ENCODE measurements at places on chromosomes 2 and 18. TPM values are rescaled to one million over a fixed set of nuclear protein-coding genes. Genes with fewer than 3 reads are reported as not detected.

DNA sequence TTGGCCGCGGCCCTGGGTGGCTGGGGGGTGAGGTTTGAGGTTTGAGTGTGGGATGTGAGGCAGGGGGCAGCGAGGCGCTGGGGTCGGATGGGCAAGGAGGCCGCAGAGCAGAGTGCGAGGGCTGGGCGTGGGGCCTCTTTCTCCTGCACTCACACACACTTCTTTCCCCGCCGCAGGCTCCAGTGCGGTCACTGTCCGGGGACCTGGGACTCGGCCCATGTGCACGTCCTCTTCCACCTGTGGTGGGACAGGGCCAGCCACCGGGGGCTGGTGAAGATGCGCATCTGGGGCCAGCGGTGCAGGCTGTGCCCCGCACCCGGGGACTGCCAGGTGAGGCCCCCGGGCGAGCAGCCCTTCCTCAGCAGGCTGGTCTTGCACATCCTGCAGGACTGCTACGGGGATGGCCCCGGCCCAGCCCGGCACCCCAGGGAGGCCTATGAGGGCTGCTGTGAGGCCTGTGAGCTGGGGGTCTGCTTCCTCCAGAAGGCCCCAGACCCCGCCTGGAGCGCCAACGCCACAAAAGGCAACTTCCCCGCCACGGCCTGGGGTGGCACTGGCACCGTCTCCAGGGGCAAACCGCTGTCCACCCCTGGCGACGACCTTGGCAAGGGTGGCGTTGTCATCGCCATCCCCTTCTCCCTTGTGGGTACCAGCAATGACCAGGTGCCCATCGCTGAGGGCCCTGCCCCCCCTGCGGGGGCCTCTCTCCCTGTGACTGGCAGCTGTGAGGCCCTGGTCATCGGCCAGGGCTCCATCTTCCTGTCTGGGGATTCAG is 2.2 kb downstream of the RTP5 start:
- no peak for DNase-seq

- no peak for DNase-seq
Observed at GRCh38 chr2:12455661-12456060, 261.1 kb upstream of the TRIB2 start.

The EVA1A gene
- 11.5 TPM for total RNA-seq

GRCh38 chr2:132732694-132733093 is 62.7 kb upstream of the LYPD1 start:
- no peak for DNase-seq

- no peak for DNase-seq
Observed at GRCh38 chr2:191566344-191566743, 111.6 kb upstream of the NABP1 start.

- no peak for DNase-seq
Observed at GRCh38 chr2:136067897-136068580, 49.9 kb downstream of the CXCR4 start.

The DNAJC5G gene
- 0.18 TPM for total RNA-seq

GRCh38 chr2:231196592-231196991 is 1.8 kb upstream of the ARMC9 start:
- no peak for DNase-seq

The GAL3ST2 gene
- 0.86 TPM for total RNA-seq

DNA sequence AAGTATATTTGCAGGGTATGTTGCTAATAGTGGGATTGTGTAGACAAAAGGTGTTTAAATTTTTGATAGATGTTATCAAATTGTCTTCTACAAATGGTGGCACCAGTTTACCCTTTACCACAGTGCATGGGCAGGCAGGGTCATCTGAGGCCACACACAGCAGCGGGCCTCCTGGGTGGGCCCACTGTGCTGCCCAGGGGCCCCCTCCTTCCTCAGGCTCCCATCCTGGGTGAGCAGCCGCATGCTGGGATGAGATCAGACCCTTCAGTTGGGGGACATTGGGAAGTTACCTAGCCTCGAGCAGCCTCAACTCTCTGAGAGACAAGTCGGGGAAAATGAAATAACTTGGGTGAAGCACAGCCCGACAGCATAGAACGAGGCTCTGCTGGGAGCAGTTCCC is 9.7 kb downstream of the MYO7B start:
- DNase-seq: no peak

DNA sequence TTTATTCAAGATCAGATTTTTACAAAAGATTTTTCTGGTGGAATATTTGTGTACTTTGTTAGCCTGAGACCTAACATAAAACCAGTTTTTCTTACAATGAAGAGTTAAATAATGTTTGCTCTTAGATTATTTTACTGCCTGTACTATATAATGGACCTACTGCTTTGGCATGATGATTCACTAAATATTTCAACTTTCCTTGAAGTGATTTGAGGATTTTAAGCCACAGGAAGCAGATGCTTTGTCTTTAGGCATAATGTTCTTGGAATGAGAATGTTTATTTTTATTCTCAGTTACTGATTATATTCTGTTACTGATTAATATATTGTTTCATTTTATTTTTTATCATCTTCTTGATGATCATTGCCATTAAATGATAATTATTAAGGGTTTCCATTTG is 175.3 kb upstream of the LRP1B start:
- DNase-seq: no peak

GRCh38 chr18:72233106-72233505 is 311.0 kb downstream of the CBLN2 start:
- DNase-seq: no peak

DNA sequence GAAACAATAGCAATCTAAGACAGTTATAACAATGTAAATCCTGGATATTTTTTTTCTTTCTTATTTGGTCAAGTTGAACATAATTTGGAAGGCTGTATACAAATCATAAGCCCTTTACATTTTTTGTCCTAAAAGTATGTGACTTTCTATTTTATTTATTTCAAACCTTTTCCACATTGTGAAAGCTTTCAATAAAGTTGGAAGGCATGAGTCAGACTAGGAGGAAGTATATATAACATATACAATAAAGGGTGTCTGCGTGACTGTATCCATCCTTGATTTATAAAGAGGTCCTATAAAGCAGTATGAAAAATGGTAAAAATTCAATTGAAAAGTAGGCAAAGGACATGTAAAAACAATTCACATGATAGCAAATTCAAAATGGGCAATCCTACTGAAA is 44.4 kb downstream of the CRACDL start:
- no peak for DNase-seq

The ANKRD53 gene
- 4.9 TPM for total RNA-seq

The CHRNG gene
- total RNA-seq: not detected

GRCh38 chr2:106144621-106145331 is 49.3 kb downstream of the UXS1 start:
- DNase-seq: no peak

GRCh38 chr2:188734691-188735090 is 239.5 kb upstream of the COL3A1 start:
- no peak for DNase-seq

The GALNT14 gene
- 2.2 TPM for total RNA-seq

GRCh38 chr2:237132799-237133198 is 47.1 kb downstream of the COPS8 start:
- no peak for DNase-seq

- DNase-seq: no peak
Observed at GRCh38 chr2:208479342-208479741, 72.8 kb downstream of the PTH2R start.
